ENCODE measurements at places on chromosomes 11 and 22. TPM values are rescaled to one million over a fixed set of nuclear protein-coding genes. Genes with fewer than 3 reads are reported as not detected.

DNA sequence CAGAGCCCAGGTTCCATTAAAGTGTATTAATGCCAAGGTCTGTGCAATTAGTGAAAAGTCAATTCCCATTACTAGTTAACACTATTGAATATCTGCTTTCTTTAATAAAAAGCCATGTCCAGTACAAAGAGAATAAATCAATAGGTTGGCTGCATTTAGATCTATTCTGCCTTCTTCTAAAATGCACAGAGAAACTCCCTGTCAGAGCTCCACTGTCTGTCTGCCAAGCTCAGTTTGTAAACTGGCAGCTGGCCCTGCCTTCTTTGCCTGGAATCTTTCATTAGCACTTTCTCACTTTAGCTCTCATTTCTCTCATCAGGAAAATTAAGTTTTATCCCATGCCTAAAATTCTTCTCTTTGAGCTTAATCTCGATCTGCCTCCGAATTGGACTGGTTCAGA lies 35.6 kb downstream of the ARL14EP start:
- no peak overlapping the region for H3K4me3 ChIP-seq
- H3K4me1 ChIP-seq = no peaks in the 10 kb centered on the region
- no peaks in the 10 kb centered on the region for H3K27me3 ChIP-seq
- DNase-seq = no peak
- H3K27ac ChIP-seq = no peak overlapping the region
- 0 out of 2 replicates have a peak, but pooled peaks cover 4% of the 10 kb centered on the region for H3K36me3 ChIP-seq

DNA sequence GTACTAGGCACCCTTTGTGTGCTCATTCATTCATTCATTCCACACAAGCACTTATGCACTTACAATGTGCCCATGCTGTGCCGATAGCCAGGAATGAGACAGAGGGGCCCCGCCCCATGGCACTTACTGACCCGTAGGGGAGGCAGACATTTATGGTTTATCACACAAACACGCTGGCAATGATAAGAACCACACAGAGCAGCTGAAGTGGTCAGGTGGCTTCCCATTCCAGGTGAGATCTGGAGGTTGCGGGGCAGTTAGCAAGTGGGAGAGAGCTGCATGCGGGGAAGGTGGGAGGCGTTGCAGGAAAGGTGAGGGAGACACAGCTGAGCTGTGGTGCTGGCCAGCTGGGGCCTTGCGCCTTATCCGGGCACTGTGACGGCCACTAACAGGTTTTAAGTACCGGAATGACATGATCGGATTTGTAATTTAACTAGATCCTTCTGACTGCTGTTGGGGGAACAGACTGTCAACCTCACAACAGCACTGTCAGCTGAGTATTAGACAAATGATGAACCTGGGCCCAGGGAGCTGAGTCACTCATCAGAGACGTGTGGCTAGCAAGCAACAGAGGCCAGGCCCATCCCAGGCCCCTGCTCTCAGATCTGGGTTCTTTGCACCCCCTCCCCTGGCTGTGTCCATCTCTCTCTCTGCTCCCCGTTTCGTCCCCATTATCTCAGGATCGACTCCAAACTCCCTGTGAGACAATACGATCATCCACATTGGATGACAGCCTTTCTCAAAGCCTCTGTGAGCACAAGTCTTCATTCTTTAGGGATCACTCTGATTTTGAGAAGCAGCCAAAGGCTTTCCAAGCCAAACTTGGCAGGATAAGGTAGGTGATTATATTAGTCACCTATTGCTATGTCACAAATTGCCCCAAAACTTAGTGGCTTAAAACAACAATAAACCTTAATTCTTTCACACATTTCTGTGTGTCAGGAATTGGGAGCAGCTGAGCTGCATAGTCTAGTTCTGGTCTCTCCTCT lies 28.4 kb downstream of the RASD2 start:
- no peaks in the 10 kb centered on the region for H3K27me3 ChIP-seq
- no peak for DNase-seq
- H3K27ac ChIP-seq = no peak overlapping the region

DNA sequence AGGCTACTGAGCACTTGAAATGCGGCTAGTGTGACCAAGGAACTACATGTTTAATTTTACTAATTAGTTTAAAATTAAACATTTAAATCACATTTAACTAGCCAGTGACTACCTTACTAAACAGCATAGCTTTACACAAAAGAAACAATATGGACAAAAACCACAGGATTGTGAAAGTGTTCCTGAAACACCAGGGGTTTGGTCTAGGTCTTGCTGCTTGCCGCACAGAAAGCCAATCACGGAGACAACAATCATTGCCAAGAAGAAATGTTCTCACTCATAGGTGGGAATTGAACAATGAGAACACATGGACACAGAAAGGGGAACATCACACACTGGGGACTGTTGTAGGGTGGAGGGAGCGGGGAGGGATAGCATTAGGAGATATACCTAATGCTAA lies 309.5 kb downstream of the C11orf87 start:
- DNase-seq = no peak
- no peaks in the 10 kb centered on the region for H3K4me1 ChIP-seq
- no peaks in the 10 kb centered on the region for H3K27me3 ChIP-seq
- H3K27ac ChIP-seq = no peak overlapping the region
- H3K36me3 ChIP-seq = no peaks in the 10 kb centered on the region
- no peak overlapping the region for H3K4me3 ChIP-seq

- no peaks in the 10 kb centered on the region for H3K36me3 ChIP-seq
- peak overlapping the region; percentile 46 for H3K4me3 ChIP-seq
- no peak overlapping the region for H3K27ac ChIP-seq
- H3K27me3 ChIP-seq = no peaks in the 10 kb centered on the region
- DNase-seq = no peak
Observed at GRCh38 chr11:134981835-134982234, 569.8 kb upstream of the B3GAT1 start.

DNA sequence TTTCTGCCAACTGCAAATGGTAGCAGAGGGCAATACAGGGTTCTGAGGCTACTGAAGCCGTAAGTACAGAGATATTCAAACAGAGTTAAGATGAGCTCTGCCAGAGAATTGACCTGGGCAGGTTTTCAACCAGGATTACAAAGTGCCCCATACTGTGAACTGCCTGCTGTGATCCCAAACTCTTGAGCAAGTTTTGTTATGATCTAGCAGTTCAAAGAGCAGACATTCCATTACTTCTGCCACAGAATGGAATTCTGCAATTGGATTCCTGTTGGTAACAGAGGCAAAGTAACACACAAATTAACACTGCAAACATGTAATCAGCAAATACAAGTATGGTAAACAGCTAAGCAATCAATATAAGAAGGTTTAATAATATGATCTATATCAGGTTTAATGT lies 31.2 kb downstream of the ALG9 start:
- H3K36me3 ChIP-seq = peaks cover 9% of the 10 kb centered on the region
- no peak overlapping the region for H3K27ac ChIP-seq
- H3K4me1 ChIP-seq = no peaks in the 10 kb centered on the region
- DNase-seq = no peak
- H3K4me3 ChIP-seq = no peak overlapping the region

- DNase-seq = peak; percentile 81
- no peak overlapping the region for H3K4me3 ChIP-seq
- no peak overlapping the region for H3K27ac ChIP-seq
- peaks cover 2% of the 10 kb centered on the region for H3K4me1 ChIP-seq
- no peaks in the 10 kb centered on the region for H3K27me3 ChIP-seq
- no peaks in the 10 kb centered on the region for H3K36me3 ChIP-seq
Observed at GRCh38 chr22:36461665-36462649, 19.5 kb downstream of the TXN2 start.

GRCh38 chr11:102226702-102227490 lies 90.4 kb upstream of the BIRC3 start:
- H3K27me3 ChIP-seq = no peaks in the 10 kb centered on the region
- peaks cover 63% of the 10 kb centered on the region for H3K36me3 ChIP-seq
- no peak overlapping the region for H3K4me3 ChIP-seq
- no peak overlapping the region for H3K27ac ChIP-seq
- no peaks in the 10 kb centered on the region for H3K4me1 ChIP-seq

GRCh38 chr22:39098576-39098975 lies 1.5 kb downstream of the APOBEC3H start:
- H3K27ac ChIP-seq = no peak overlapping the region
- no peaks in the 10 kb centered on the region for H3K27me3 ChIP-seq
- H3K4me3 ChIP-seq = no peak overlapping the region
- H3K4me1 ChIP-seq = no peaks in the 10 kb centered on the region
- no peak for DNase-seq

DNA sequence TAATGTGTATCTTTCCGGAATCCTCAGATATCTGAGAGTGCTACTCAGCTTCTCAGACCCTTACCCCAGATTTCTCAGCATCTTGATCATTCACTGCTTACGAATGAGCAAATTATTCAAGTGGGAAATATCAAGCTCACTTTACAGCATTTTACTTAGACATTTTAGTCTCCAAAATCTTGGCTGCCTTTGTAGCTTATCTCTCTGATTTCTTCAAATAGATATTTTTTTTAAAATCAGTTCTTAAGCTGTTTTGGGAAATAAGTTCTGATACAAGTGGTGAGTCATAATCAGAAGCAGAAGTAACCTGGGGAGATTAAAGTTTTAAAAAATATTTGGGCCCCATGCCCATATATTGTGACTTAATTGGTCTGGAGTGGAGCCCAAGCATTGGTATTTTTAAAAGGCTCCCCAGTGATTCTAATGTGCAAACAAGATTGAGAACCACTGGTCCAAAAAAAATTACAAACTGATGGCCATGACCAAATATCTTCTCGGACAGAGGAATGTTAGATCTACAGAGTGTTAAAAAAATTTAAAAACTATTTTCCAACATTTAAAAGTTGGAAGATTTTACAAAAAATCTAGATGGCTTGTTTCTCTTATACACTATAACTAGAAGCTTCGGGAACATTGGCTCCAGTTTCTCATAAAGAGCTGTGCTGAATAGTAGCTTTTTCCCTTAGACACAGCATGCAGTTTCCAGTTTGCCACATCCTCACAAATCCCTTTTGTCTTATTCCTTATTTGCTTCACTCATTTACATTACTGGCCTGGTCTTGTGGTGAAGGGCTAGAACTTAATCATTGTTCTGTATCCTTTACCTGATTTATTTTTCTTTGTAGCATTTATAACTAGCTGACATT lies 87.8 kb upstream of the BMAL1 start:
- peaks cover 15% of the 10 kb centered on the region for H3K36me3 ChIP-seq
- H3K4me1 ChIP-seq = no peaks in the 10 kb centered on the region
- DNase-seq = no peak
- H3K27me3 ChIP-seq = no peaks in the 10 kb centered on the region
- H3K27ac ChIP-seq = no peak overlapping the region
- H3K4me3 ChIP-seq = no peak overlapping the region

GRCh38 chr11:8298801-8299786 lies 35.4 kb upstream of the LMO1 start:
- H3K36me3 ChIP-seq = no peaks in the 10 kb centered on the region
- DNase-seq = peak; percentile 5
- no peak overlapping the region for H3K27ac ChIP-seq
- no peak overlapping the region for H3K4me3 ChIP-seq
- H3K4me1 ChIP-seq = no peaks in the 10 kb centered on the region

- no peaks in the 10 kb centered on the region for H3K36me3 ChIP-seq
- no peak overlapping the region for H3K4me3 ChIP-seq
- peaks cover 2% of the 10 kb centered on the region for H3K4me1 ChIP-seq
- H3K27me3 ChIP-seq = no peaks in the 10 kb centered on the region
- no peak overlapping the region for H3K27ac ChIP-seq
- DNase-seq = peak; percentile 73
Observed at GRCh38 chr11:64331569-64332371, 8.2 kb upstream of the CCDC88B start.

- H3K4me1 ChIP-seq = no peaks in the 10 kb centered on the region
- H3K27ac ChIP-seq = no peak overlapping the region
- DNase-seq = no peak
- no peaks in the 10 kb centered on the region for H3K36me3 ChIP-seq
Observed at GRCh38 chr11:111225881-111226280, 19.6 kb upstream of the POU2AF2 start.

The TNNT3 gene
- total RNA-seq = not detected

The JAML gene
- 0.35 TPM for total RNA-seq

The UBQLN3 gene
- total RNA-seq = not detected
